NCI-H1417 treated with DMSO at 0.1 percent for 48 hours (cell line): ENCODE measurements at places on chromosomes 3 and 15.
A peak's percentile ranks its signal among the peaks of the same experiment; 100 is the strongest.

DNA sequence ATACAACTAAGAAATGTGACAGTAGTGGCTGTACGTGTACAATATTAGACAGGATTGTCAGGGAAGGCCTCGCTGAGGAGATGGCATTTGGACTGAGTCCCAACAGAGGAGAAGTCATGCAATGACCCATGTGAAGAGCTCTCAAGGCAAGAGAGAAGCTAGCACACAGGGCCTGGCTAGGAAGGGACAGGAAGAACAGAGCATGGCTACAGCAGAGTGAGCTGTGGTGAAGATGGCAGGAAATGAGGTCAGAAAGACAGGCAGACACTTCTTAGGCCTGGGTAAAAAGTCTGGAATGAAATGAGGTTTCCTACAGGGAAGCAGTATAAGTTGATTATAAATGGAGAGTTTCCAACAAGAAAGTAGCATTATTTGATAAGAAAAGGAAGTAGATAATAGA, 33.2 kb upstream of the LEKR1 start:
- DNase-seq = no peak

- no peak for DNase-seq
Observed at GRCh38 chr15:100017140-100017539, 283.9 kb upstream of the LYSMD4 start.

- no peak for DNase-seq
Observed at GRCh38 chr3:42961633-42962032, 17.5 kb upstream of the GASK1A start.

- DNase-seq = no peak
Observed at GRCh38 chr15:27268923-27269322, 297.9 kb downstream of the GABRG3 start.

GRCh38 chr15:69504352-69505040, 51.9 kb downstream of the RPLP1 start:
- no peak for DNase-seq

GRCh38 chr3:39919281-39919680, 109.9 kb downstream of the MYRIP start:
- DNase-seq = no peak

- DNase-seq = no peak
Observed at GRCh38 chr3:121443456-121443855, 102.3 kb downstream of the POLQ start.

GRCh38 chr3:155208183-155208800, 85.2 kb downstream of the STRIT1 start:
- no peak for DNase-seq

DNA sequence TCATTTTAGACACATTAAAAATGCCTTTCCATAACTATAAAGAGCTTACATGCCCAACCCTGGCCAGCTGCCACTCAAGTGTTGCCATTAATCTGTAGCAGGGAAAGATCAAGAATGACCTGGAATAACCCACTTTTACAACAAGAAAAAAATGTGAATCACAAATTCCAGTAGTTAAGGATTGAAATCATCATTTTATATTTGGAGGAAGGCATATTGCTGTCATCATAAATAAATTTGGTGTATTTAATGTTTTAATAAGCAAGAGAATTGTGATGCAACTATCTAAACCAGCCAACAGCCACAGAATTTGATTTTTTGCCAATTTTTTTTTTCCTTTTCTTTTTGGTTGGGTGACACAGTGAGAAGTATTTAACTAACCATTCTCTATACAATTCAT, 240.0 kb upstream of the SEMA6D start:
- no peak for DNase-seq

GRCh38 chr15:74122403-74123130, 7.8 kb upstream of the ISLR2 start:
- no peak for DNase-seq

- no peak for DNase-seq
Observed at GRCh38 chr15:38093931-38094330, 158.7 kb upstream of the SPRED1 start.

GRCh38 chr3:184586851-184587250, 25.3 kb downstream of the EPHB3 start:
- no peak for DNase-seq

GRCh38 chr3:65335587-65335986, 647.8 kb upstream of the ADAMTS9 start:
- no peak for DNase-seq

- DNase-seq = no peak
Observed at GRCh38 chr3:27712136-27713077, 9.7 kb downstream of the EOMES start.

GRCh38 chr3:44048196-44048924, 193.3 kb upstream of the TOPAZ1 start:
- no peak for DNase-seq

DNA sequence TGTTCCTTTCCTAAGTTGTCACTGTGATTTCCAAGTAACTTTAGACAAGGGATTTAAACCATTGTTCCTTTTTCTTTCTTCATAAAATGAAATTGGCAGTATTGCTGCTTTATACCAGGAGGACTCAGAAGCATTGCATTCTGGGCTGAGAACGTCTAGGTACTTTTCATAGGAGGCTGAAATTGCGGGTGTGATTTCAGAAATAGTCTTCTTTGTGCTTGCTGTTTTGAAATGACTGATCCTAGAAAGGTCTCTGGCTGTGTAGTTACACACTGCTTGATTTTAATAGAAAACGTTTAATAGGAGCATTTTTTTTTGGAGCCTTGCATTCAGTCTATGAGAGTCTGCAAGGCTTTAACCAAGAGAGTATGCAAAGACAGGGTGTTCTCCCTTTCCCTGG, 56.3 kb downstream of the PPM1L start:
- no peak for DNase-seq

- no peak for DNase-seq
Observed at GRCh38 chr3:106206146-106206545, 337.3 kb upstream of the CBLB start.

GRCh38 chr3:81764002-81764401, 2.6 kb upstream of the GBE1 start:
- DNase-seq = no peak

GRCh38 chr15:43943511-43943910, 116.7 kb downstream of the WDR76 start:
- DNase-seq = no peak

- no peak for DNase-seq
Observed at GRCh38 chr3:81726735-81727134, 34.7 kb downstream of the GBE1 start.

DNA sequence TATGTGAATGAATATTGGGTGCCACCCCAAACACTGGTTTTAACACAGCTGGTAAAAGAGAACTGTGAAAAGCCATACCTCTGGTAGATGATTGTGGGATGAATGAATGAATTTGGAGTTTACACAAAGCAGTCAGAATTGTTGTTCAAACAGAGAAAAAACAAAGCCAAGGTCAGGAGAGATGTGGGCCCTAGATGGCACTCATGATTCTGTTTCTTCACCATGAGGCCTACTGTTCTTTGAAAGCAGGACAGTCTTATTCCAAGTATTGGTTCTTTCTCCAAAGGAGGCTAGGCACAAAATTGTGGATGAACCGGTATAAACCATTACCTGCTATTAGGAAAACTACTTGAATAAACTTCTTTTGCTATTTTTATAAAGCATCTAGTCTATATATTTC, 97.6 kb downstream of the SAMMSON start:
- DNase-seq = no peak

- no peak for DNase-seq
Observed at GRCh38 chr15:51718219-51718618, 19.2 kb downstream of the LYSMD2 start.

DNA sequence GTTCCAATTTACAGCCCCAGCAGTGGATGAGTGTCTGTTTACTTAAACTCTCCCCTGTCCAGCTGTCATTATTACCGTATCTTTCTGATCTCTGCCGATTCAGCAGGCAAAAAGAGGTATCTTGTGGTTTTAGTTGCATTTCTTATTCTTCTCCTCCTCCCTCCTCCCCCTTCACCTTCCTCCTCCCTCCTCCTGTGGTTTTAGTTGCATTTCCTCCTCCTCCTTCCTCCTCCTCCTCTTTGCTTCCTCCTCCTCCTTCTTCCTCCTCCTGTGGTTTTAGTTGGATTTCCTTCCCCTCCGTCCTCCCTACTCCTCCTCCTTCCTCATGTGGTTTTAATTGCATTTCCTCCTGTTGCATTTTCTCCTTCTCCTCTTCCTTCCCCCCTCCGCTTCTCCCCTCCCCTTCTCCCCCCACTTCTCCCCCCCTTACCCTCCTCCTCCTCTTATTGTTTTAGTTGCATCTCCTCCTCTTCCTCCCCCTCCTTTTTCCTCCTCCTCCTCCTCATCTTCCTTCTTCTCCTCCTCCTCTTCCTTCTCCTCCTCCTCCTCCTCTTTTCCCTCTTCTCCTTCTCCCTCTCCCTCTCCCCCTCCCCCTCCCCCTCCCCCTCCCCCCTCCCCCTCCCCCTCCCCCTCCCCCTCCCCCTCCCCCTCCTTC, 25.3 kb upstream of the VPS33B start:
- DNase-seq = no peak

DNA sequence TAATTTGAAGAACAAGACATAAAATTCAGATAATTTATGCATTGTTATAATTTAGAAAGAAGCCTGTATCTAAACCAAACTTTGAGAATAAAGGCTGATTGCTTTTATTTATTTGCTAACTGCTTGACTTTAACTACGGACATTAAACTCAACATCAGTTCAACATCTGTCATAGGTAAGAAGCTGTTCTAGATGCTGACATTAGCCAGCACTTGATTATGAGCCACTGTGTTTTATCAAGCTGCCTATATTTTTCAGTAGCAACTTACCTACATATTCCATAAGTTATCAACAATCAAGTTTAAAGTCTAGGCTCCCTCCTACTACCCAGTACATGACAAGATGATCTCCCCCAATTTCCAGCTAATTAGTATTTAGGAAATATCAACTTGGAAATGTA, 42.1 kb downstream of the USF3 start:
- DNase-seq = no peak

- no peak for DNase-seq
Observed at GRCh38 chr3:36852071-36852470, 87.7 kb upstream of the DCLK3 start.

DNA sequence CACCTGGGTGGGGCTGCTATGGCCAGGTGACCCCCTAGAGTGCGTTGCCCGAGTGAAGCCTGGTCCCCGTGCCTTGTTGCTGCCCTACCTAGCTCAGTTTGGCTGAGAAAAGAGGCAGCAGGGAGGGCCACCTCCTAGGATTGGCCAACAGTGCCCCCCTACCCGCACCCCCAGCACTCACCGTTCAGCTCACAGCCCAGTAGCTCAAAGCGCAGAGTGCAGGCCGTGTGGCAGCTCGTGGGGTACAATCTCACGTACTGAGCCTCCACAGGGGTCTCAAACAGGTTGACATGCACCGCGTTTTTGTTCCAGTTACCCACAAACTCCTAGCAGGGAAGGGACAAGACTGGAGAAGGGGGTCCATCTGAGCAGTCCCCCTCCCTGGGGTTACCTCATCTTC, 7.6 kb downstream of the MFGE8 start:
- DNase-seq = no peak

DNA sequence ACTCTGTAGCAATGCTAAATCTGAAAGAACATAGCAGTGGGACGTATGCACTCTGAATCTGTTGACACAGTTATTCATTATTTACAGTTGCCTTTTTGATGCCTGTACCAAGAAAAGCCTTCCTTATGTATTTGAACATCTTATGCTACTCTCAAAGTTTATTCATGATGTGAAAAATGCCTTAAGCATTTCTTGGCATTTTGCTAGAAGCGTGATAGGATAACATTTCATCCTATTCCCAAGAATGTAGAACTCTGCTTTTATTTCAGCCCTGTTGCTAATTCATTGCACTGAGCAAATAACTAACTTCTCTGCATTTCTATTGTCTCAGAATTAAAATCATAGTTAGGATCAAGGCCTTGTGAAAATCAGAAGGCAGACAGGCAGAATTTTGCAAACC, 105.5 kb downstream of the STRIT1 start:
- DNase-seq = no peak

- no peak for DNase-seq
Observed at GRCh38 chr3:138781012-138781470, 53.7 kb downstream of the PIK3CB start.

DNA sequence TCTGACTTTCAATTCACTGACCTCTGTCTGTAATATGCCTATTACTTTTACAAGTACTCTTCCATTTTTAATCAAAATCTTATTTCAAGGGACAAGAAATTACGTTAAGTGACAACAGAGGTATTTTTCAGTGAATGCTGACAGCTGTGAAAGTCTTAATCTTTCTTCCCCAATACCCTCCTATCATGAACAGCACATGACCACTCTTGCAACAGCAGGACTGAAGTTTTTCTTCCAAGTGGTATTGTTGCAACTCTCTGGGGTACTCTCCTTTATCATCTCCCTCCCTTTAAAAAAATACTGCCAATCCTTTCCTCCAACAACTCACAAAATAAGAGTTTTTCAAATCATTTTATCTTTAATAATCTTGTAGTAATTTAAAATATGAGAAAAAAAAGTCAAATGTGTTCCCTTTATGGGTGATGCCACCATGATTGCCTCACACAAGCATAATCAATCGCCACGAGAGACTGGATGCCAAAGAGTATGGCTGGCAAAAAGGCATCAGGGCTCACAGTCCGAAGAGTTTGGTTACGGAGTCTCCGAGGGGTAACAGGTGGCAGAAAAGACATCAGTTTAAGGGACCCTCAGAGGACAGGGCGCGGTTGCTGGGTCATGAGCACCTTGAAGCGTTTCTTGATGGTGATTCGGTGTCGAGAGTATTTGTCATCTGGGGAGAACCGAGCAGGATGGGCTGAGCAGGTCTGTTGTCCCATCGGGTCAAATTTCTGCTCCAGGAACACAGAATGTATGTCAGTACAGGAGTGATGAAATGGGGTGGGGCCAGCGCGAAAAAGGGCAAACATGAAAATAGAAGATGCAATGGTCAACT, 1.3 kb downstream of the NOP10 start:
- no peak for DNase-seq

DNA sequence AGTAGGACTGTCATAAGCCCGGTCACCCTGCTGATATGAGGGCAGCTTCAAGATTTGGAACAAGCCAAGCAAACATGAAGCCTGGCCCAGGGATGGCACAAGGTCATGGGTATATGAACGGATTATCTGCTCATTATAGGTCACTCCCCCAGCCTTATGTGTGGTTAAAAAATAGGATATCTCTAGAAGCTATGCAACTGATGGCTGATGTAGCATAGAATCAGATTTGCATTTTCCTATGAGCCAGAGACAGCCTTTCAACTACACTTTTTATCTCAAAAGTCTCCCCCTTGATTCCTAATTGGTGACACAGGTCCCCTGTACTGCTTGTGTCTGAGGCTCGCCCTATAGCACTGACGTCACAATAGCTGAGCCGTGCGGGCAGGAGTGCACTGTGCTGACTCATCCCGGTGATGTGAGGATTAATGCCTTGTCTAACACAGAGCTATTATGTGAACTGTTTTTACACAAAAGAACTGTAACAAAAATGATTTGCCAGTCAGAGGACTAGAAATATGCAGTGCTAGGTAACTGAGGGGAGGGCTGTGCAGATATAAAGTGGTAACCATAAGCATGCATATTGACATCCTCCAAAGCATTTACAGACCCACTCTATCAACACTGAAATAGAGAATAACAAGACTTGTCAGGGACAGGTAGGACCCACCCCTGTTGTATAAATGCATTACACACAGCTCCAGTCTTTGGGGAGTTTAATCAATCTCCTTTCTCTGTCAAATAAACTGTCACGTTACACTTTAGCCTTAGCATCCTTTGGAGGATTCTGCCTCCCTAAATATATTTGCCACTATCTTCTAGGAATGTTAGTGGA, 204.9 kb downstream of the TIGIT start:
- DNase-seq = peak; percentile 6

GRCh38 chr15:39260791-39261190, 320.1 kb upstream of the THBS1 start:
- DNase-seq = no peak
